Activated CD4-positive, alpha-beta T cell treated with anti-CD3 and anti-CD28 coated beads for 48 hours (primary cell): ENCODE measurements at places on chromosomes 2 and 18.

DNA sequence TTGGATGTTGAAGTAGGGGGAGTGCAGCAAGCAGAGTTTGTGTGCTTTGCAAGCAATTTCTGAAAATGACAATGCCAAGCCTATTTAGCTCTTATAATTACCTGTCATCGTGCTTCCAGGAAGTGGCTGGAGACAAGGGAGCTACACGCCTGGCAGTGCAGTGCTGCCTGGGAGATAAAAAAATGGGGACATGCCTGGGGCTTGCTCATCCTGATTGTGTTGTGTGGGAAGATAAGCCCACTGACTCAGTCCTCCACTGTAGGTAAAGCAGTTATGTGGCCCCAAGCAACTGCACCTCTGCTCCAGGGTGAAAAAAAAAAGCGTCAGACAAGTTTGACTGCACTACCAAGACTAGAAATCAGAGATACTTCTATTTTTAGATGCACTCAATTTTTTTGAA, 396.9 kb upstream of the NXPH2 start:
- DNase-seq: no peak

- peak; percentile 22 for DNase-seq
Measured at GRCh38 chr2:44777537-44777936, 164.0 kb upstream of the SIX3 start.

DNA sequence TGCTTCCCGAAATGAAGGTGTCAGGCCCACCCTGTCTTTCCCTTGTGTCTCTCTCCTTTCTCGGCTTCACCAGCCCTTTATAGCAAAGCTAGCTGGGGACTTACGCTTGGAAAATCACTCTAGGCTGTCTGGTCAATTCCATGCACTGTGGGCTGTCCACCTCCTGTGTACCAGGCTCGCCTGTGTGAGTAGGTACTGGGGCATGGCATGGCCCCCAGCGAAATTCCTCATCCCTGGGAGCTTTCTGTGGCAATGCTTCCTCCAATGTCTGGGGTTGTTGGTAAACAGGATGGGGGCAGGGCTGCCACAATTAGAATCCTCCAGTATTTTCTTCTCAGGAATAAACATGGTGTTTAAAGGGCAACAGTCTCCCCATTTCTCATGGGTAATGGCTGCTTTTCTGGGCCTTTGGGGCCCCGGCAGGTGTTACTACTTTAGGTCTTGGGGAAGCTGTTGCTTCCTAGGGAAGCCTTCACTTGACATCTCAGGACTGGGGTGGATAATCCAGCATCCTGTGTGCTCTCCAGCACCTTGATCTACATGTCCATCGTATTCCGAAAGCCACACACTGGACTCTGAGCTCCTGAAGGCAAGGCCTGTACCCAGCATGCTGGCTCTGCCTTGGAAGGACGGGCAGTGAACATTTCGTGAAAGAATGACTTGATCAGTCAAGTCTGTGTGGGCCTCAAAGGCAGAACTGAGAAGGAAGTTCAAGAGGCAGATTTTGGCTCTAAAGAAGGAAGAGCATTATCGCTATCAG, 21.1 kb downstream of the RHOB start:
- DNase-seq: no peak

- DNase-seq: no peak
Measured at GRCh38 chr2:57598551-57598950, 448.1 kb upstream of the VRK2 start.

GRCh38 chr2:98445683-98446581, 1.3 kb downstream of the INPP4A start:
- peak; percentile 54 for DNase-seq
